ENCODE measurements at places on chromosomes 16 and 17.

GRCh38 chr17:57086069-57086930 lies 1.3 kb downstream of the AKAP1 start:
- peak; percentile 85 for DNase-seq

DNA sequence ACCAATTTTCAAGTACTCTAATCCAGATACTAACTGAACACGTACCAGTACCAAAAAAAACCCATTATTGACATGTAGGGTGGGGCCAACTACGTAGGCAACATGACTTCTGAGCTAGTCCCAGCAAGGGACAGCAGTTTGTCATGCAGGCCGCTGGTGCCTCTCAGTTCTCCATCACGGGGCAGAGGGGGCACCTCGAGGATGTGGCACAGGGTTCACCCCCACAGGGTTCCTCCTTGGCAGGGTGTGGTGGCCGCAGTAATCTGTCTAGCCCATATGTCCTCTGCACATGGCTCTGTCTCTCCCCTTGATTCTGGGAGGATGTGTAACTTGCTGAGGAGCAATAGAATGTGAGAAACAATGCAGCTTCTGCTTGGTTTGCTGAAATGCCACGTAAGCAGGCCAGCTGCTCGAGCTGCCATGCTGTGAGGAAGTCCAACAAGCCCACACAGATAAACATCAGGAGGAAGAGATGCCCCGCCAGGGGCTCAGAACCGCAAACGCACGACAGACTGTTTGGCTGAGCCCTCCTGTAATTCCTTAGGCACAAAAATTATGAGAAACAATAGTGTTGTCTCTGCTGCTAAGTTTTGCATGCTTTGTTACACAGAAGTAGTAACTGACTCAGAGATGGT lies 62.4 kb downstream of the NT5M start:
- no peak for DNase-seq

DNA sequence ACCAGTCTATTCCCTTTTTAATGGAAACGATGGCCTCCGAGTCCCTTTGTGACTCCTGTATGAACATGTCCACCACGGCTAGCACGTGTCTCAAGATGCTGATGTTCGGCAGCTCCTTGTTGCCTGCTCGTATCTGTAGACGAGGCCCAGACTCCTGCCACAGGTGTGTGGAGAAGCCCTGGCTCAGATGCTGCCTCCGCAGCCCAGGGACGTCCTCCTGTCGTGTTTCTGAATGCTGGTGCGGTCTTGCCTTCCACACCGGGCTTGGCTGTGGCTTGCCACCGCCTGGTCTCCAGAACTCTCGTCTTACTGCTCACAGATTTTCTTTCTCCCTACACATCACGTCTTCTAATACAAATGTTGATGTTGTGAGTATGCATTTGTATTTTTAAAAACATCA lies 17.0 kb downstream of the FOXF1 start:
- no peak for DNase-seq

- DNase-seq: peak; percentile 97
These were observed at the start of gene GIT1 for GRCh38 chr17:29589524-29590410. GIT1 (minus strand) TSS chr17:29589648; CDS start chr17:29589378, 270 bp downstream.

- no peak for DNase-seq
These were observed 113.0 kb downstream of the COPRS start for GRCh38 chr17:31745964-31746600.

GRCh38 chr16:11511328-11511727 lies 75.4 kb downstream of the LITAF start:
- no peak for DNase-seq

DNA sequence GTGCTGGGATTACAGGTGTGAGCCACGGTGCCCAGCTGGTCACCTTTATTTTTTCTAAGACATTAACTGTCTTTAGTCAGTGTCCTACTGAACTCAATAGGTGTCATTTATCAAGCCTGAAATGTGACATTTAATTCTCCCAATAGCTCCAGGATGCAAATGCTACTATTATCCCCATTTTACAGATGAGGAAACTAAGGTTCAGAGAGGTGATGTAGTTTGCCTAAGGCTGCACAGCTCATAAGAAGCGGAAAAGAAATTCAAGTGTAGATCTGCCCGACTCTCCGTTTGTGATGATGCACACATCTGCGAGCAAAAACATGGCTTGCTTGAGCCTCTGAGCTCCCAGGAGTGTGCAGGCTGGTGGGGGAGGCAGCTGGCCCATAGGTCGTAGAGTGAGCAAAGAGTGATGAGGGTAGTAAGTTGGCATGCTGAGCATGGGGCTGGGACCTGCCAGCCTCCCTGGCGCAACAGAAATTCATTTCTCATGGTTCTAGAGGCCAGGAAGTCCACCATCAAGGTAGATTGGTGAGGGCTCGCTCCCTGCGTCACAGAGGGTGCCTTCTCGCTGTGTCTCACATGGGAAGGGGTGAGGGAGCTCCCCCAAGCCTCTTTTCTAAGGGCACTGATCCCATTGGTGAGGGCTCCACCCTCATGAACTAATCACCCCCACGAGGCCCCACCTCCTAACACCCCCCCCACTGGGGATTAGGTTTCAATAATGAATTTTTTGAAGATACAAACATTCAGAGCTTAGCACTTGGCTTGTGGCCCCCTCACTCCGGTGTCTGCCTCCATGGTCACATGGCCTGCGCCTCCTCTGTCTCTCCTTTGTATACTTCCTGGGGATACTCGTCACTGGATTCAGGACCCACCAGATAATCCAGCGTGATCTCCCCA lies 141.5 kb upstream of the PLCG2 start:
- peak; percentile 15 for DNase-seq

DNA sequence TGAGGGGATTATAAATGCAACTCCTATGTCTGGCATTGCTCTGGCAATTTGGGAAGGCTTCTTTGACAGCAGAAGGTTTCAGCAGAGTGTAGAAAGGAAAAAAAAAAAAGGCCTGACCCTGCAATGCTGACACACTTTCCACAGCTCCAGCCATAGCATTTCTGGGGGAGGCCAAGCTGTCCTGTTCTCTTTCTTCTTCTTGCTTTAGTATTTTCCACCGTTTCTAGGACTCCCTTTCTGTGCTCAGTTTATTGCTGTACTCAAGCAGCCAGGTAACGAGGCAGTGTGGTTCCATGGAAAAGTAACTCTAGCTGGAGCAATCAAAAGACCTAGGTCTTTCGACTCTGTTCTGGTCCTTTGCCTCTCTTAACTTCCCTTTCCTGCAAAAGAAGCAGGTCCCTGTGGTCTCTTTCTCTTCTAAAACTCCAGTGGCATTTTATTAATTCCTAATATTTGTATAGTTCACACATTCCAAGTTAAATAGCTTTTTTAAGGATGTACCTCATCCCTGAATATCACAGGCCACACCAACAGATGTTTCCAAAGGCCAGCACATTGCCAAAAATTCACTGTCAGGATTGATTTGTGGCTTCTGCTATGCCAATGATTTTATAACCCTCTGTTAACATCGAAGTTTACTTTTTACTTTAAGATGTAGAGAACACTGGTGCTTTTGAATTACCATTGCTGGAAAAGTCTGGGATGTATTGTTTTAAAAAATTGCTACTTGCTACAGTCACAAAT lies 90.3 kb upstream of the BCAR1 start:
- no peak for DNase-seq

DNA sequence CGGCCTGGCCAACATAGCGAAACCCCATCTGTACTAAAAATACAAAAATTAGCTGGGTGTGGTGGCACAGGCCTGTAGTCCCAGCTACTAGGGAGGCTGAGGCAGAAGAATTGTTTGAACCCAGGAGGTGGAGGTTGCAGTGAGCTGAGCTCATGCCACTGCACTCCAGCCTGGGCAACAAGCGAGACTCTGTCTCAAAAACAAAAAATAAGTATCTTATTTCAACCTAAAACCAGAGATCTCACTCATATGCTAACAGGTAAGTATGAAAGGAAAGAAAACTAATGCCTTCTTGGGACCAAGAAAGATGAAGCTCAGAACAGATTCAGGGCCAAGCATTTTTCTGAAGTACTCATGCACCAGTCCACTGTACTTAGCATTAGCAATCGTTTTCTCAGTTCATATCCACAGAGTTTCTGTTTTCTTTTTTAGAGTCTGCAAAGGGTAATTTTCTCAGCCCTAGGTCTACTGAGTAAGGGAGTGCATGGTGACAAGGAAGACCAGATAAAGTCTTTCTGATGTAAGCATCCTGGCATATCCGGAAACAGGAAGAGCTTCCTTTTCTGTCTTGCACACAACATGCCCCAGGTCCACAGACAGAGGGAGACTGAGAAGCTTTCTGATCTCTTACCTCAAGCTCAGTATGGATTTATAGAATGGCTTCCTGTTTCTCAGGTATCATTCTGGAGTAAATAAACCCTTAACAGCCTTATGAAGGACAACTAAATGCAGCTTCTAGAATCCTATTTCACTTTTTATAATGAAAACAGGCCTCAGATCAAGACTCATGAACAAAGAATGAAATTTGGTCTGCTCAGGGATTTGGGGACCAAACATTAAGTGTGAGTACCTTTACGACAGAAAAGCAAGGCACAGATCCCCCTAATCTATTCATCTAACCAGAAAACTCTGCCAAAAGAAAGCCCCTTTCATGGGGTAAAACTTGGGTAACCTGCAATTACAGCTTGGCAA lies 38.7 kb upstream of the FOXJ1 start:
- peak; percentile 28 for DNase-seq

DNA sequence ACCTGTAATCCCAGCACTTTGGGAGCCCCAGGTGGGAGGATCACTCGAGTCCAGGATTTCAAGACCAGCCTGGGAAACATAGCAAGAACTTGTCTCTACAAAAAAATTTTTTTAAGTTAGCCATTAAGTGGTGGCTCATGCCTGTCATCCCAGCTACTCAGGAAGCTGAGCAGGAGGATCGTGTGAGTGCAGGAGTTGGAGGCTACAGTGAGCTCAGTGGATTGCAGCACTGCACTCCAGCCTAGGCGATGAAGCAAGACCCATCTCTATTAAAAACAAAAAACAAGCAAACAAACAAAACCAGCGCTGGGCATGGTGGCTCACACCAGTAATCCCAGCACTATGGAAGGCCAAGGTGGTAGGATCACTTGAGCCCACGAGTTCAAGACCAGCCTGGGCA lies 38.0 kb downstream of the HEATR3 start:
- DNase-seq: no peak

DNA sequence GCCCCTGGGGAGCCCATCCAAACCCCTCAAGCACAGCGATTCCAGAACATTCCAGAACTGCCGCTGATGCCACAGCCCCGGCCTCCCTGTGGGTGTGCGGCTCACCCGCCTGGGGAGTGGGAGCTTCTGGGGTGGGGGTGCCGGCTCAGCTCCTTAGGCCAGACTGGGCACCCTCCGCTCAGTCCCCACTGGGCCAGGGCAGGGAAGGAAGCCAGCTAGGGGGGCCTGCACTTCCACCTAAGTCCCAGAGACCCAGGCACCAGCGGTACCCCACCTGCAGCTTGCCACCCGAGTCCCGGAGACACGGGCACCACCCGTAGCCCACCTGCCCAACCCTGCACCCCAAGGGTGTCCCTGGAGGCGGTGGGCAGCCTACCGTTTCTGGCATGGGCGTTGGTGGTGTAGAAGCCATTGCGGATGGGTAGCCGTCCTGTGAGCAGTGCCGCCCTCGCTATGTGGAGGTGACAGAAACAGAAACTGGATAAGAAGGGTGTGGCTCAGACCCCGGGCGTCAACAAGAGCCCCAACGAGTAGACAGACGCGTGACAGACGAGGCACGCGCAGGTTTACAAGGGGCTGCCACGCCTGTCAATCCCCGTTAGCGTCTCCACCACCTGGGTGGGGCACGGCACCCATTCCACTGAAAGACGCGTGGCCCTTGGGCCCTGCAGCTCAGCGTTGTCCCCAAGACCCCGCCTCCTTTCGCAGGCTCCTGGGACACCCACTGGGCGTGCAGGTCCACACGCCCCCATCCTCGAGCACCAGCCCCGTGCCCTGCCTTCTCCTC lies 15.0 kb downstream of the GALNS start:
- no peak for DNase-seq

- DNase-seq: no peak
These were observed 54.8 kb downstream of the VMP1 start for GRCh38 chr17:59762049-59762823.

DNA sequence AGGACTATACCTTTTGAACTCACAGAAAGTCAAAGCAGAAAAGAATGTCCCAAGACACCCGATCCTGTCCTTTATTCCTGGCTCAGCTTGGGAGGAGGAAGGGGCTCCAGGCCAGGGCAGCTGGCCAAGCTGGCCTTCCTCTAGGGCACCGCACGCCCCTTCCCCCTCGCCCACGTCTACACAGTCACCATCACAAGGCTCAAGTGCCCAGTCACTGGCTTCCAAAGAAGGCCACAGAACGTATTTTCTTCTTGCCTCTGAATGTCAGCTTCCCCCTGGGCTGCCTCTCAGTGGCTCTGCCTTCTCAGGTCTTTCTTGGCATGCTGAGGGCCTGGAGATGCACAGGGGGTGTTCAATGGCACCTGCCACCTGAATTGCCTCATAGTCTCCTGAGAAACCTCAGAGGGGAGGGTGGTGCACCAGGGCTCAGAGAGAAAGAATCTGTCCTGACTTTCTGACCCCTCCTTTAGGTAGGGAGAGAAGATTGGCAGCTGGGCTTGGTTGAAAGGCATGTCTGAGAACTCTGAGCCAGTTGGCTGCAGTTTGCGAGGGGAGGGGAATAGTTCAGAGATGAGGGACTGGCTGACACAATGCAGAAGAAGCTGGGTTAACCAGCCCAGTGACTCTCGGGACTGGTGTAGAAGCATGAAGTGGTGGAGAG lies 2.1 kb downstream of the DHRS11 start:
- DNase-seq: no peak

DNA sequence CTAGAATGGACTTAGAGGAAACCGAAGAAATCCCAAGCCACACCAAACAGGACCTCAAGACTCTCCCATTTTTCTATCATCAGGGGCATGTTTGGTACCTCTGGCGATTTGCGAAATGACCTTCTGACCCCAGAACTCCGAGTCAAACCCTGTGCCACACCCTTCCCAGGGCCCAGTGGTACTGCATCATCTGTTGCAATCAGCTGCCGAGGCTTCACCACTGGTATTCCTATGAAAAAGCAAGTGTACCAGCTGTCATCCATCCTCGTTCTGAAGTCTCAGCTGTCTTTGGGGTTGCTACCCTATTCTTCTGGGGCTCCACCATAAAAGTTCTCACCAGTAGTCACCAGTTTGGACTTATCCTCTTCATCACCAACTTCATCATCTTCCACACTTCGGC lies 2.3 kb upstream of the RSKR start:
- no peak for DNase-seq

Measured in NCI-H69 (cell line).